Stimulated activated CD8-positive, alpha-beta memory T cell treated with anti-CD3 and anti-CD28 coated beads, Interleukin-4, amount 100 ng/mL, for 1 hour (primary cell): ENCODE measurements at places on chromosomes 2 and 18.

DNA sequence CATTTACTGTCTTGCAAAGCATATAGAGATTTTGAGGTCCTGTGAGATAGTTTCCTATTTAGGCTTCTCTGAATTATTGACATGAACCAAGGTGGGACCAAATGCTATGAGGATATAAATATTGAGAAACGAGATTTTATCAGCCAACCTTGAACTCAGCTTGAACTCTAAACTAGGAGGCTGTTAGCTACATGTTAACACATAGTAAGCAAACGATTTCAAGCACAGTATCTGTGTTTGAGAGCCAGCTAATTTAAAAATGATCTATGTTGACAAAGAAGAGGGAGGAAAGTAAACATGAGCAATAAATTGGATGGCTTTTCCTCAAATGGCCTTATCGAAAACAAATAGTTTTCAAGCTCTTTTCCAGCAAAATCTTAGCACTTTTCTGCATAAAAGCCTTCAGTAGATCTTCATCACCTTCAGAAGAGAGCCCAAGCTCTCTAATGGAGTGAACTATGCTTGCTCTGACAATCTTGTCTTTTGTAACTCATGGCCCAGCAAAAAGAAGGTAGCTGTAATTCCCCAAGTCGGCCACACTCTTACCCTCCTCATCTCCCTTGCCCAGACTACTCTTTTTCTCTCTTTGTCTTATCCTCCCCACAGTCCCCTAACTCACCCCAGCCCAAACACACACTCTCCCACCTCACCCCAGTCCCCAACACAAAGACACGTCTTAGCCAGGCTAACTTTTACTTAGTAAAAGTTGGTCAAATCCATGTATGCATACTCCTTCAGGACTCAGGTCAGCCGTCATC, 14.7 kb downstream of the CD28 start:
- no peak for DNase-seq

DNA sequence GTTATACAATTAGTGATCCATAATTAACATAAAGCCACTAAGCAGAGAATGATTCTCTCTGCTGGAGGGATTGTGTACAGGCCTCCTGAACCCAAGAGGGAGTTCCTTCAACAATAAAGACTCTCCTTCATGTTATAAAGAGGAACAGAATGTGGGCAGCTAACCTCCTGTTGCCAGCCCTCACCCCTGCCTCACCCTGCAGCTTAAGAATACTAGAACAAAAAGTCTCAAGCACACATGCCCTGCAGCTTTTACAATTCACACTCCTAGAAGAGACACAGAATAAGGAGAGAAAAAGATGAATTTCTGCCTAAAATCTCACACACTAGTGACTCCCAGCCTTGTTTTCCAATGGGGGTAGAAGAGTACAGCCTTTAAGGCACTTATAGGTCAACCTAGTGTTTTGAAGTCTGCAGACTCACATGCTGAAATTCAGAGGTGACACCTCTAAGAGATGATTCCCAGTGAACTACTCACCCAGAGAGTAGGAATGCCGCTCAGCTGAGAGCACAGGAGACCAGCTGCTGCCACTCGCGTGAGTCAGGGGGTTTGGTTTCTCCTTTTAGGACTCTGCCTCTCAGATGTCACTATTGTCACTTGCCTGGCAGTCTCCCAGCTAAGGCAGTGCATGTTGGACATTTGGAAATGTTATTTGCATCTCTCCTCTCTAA, 32.5 kb upstream of the IL1RL1 start:
- no peak for DNase-seq

DNA sequence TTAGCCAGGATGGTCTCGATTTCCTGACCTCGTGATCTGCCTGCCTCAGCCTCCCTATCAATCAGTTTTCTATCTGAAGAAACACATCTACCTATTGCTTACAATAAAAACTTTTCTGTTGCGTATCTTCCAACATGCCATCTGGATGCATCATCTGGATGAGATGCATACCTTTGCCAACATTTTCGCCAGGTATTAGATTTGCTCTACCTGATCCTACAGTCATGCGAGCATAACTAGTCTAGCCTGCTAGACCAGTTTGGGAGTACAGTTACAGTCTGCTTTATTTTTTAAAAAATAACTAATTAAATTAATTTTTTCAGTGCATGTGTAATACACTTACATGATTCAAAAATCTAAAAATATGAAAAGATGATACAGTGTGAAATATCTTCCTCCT, 334.0 kb upstream of the MEX3C start:
- DNase-seq: no peak

GRCh38 chr2:165897726-165898125, 55.9 kb downstream of the TTC21B start:
- DNase-seq: no peak

DNA sequence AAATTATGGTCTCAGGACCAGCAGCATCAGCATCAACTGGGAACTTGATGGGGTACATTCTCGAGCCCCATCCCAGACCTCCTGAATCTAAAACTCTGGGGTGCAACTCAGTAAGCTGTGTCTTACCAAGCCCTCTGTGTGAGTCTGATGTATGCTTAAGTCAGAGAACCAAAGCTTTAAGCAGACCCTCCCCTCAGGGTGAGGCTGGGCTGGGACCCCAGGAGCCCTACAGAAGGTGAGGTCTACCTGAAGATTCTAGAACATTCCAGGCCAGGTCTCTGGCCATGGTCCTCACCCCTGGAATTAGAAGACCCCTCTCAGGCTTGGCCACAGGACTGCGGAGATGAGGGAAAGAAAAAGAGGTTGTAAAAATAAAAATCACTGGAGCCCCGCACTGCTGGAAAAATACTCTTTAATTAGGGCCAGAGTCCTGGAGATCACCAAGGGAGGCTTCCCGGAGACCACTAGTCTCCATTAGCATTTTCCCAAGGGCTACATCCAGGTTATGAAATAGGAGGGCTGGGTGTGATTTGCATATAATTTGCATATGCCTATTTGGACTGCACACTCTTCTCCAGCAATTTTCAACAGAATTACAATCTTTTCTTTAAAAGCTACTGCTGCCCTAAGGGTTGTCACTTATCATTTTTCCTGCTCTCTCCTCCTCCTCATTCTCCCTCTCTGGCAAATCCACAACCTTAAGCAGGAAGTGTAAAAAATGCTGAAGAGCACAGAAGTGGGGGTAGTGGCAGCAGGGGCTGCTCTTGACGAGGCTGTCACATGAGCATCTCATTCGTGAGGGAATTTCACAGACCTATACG, 100.2 kb downstream of the ZBTB7C start:
- DNase-seq: no peak

- DNase-seq: no peak
These were observed 506.1 kb upstream of the FAM98A start for GRCh38 chr2:34105006-34105767.

GRCh38 chr2:85584857-85585780, 888 bp downstream of the VAMP5 start:
- DNase-seq: no peak

DNA sequence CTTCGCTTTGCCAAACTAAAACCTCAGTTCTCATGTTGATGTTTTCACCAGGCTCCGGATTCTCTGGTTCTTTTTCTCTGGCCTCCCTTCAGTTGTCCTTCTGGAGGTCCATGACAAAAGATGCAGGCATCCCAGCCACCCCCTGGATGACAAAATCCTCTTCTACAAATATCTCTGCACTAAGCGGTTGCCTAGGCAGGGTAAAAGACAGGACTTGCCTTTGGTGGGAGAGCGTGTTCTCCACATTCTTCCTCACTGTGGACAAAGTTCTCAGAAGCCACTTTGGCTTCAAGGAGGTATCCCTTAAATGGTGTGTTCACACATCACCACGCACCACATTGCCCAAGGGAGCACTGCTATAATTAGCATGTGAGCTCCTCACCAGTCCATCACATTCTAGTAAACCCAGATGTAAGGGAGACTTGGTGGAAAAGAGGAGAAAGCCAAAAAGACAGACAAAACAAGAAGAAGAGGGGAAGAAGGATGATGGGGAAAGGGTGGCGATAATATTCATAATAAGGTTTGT, 23.6 kb upstream of the MRPL33 start:
- no peak for DNase-seq

- DNase-seq: no peak
These were observed 20.8 kb downstream of the RASGRP3 start for GRCh38 chr2:33497221-33497650.

GRCh38 chr18:44709307-44710126, 28.8 kb downstream of the SETBP1 start:
- DNase-seq: no peak

DNA sequence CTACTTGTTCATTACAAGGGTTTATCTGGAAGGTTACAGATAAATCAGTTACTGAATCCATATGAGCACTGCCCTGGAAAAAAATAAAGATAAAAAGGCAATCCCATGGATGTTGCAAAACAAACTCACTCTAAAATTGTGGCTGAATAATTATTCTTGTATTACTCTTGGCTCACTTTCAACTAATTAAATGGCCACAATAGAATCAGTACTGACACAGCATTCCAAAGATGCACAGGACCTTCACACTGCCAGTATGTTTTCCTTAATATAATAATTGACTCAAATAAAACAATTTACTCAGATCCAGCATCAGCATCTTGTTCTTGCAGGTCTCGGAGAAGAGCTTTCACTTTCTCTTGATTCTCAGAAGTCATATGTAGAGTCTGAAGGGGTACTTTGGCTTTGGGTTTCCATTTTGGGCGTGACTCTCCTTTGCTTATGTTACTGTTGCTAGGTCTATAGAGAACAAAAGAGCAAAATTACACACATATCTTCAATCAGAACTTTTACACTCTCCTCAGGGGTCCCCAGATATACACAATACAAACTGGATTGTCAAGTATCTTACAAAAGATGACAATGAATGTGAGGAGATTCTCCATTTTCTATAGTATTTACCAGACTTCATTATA, 12.6 kb downstream of the DHX57 start:
- DNase-seq: no peak

GRCh38 chr2:112585873-112586464, 1.6 kb downstream of the CHCHD5 start:
- DNase-seq: no peak

GRCh38 chr2:194946826-194947225, 710.2 kb upstream of the SLC39A10 start:
- no peak for DNase-seq

GRCh38 chr2:233267516-233268245, 16.2 kb downstream of the ATG16L1 start:
- DNase-seq: peak; percentile 46

GRCh38 chr2:72999729-73000725, 71.5 kb downstream of the SFXN5 start:
- DNase-seq: no peak

DNA sequence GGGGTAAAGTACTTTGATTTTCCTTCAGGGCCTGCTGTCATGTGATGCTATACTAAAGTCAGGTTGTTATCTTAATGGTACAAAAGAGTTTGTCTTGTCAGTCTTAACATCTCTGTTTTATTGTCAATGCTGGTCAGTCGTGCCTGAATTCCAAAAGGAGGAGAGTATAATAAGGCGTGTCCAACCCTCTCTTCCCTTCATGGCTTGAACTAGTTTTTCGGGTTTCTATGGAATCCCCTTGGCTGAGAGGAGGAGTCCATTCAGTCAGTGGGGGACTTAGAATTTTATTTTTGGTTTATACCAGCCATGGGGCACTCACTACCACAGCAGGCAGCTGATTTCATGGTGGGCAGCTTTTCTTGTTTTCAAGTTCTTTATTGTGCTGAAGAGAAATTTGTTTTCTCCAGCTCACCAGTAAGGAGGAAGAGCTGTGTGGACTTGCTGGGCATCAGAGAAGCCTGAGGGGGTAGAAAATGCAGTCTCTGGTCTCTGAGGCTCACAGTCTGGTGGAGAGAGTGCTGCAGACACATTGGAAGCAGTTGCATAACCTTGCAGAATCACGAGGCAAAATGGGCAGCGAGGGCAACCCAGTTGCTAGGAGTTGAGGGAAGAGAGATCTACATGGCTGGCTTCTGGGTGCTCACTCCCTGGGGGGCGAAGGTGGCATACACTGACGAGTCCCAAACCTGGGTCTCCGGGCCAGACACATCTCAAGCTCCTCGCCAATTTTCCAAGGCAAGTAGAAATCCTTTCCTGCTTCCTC, 193.1 kb downstream of the ZBTB7C start:
- no peak for DNase-seq

DNA sequence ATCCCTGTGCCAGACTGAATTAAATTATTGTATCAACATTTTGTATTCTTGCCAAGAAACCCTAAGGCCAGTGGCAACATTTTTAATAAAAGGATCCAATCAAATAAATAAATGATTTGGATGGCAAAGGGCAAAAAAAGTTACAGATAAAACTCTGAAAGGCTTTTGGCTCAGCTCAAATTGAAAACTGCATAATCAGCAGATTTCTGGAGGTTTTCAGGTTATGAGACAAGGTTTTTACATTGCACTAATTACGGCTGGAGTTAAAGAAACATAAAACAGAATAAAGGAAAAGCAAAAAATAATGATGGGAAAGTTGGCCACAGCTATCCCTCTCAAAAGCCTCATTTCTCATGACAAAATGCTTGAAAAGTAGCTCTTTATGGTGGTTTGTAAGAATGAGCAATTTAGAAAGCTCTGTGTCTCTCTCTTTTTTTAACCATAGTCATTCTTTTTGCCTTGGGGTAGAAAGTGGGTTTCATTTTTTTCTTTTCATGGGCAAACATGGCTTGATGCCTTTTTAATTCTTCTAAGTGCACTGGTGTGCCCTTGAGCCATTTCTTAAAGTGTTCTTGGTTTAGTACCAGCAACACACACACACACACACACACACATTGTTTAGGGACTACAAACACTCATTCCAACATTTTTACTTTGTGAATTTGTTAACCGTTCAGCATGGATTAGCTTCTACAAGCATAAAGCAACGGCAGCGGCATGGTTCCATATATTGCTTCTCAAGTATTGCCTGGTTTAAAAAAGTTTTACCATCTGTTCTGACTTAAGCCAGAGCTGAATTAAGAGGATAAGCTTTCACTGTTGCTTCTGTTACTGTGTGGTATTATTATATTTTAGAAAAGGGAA, 747.1 kb upstream of the FSHR start:
- DNase-seq: no peak

DNA sequence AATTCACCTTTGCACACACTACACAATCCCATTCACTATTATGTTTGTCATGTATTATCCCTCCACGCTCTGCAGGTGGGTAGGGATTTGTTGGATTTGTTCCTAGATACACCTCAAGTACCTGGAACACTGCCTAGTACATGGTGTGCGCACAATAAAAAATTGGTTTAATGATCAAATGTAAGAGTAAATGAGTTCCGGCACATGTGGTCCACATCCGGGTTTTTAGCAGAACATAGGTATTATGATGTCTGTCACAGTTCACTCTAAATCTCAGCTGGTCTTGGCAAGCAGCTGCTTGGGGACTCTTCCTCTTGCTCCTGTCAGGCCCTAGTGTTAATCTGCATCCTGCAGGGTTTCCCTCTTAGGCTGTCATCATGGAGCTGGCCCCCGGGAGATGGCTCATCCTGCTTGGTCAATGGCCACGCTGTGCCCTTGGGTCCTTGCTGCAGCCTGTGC, 21.8 kb upstream of the IL1R1 start:
- DNase-seq: no peak

DNA sequence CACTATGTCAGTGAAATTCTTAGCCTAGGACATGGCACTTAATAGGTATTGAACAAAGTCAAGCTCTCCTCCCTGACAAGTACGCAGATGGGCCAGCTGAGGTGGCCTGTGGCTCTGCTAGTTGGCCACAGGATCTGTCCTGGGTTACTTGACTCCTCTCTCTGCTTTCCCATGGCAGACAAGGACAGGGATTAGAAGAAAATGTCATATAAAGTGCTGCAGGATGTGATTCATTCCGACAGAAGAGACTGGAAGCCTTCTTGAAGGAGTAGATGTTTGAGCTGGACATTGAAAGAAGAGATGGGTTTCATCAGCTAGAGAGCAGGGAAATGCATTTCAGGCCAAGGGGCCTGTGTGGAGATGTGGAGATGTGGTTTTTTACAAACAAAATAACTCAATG, 46.7 kb downstream of the SMAD7 start:
- no peak for DNase-seq

- DNase-seq: no peak
These were observed 675.0 kb downstream of the IRS1 start for GRCh38 chr2:226124548-226125011.
